ENCODE measurements at places on chromosomes 2 and 18.

DNA sequence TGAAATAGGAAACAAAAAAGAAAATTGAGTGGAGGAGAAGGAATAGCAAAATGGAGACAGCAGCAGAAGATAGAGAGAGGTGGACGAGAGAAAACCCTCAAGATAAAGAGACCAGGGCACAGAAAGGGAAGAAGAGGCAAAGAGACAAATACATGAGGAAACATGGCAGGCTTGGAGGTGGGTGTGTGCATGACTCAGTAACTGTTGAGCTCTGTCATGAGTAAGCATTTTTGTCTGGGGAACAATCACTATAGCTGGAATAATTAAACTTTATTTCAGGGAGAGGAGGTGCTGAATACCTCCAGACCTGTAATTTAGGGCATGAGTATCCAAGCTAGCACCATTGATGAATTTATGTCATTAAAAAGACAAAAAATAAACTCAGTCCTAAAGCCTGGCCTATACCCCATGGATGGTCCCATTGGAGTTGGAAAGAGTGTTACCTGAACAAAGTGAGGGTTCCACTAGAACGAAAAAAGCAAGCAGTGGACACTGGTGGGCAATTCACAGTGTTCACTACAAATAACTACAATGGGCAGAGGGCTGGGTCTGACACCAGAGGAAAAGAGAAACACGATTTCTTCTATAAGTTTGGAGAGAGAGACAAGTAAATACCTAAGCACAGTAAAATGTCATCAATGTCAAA, 145.5 kb downstream of the ADCYAP1 start:
- DNase-seq, result no peak

DNA sequence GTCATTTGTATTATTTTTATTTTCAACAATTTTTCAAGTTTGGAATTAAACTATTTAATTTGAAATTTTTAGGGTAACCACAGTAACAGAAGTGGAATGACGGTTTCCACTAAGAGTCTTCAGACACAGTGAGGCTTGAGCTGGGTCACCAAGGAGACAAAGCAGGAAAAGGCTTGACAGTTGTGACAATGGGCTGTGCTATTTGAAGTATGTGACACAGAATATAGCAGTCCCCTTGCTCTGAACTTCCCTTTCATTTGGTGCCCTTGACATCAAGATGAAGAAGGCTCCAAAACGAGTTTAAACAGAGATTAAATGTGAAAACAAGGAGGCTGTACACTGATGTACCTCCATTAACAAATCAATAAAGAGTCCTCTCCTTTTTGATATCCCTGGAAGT, 265.4 kb upstream of the DLGAP1 start:
- DNase-seq, result peak; percentile 58

- peak; percentile 23 for DNase-seq
Measured at GRCh38 chr18:66603941-66604627, at the start of gene CDH19. Gene CDH19 (minus strand): TSS chr18:66604090. CDS start chr18:66572204, 31,886 bp downstream.

DNA sequence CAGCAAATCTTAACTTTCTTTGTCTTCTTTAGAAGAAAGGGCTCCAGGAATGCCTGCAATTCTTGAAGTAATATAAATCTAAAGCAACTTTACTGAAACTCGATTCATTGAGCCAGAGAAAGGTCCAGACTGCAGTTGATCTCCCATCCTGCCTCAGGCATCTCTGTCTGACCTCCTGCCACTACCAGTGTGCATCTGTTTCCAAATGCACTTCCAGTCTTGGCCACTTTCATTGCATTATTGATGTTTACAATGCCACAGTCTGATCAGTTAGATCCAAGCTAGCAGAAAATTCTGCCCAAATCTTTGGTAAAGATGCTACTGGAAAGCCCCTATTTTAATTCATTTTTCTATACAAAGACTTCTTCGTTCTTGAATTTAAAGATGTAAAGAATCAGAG, 158.0 kb downstream of the RAPGEF4 start:
- peak; percentile 56 for DNase-seq

- DNase-seq, result peak; percentile 67
Measured at GRCh38 chr2:168736649-168737445, 65.6 kb upstream of the NOSTRIN start.

DNA sequence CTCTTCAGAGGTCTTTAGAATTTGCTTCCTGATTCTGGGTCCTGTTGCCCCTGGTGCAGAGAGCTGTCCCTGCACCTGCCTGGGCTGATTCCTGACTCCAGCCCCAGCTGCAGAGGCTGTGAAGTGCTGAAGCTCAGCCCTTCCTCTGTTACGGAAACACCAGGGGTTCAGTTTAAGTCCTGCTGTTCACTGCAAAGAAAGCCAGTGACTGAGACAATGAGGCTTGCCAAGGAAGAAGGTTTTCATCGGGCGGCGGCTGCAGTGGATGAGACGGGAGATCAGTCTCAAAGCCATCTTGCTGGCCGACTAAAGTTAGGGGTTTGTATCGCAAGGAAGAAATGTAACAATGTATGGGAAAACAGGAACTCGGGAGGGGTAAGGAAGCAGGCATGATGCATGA, 142.4 kb upstream of the ZNF236 start:
- DNase-seq, result no peak

DNA sequence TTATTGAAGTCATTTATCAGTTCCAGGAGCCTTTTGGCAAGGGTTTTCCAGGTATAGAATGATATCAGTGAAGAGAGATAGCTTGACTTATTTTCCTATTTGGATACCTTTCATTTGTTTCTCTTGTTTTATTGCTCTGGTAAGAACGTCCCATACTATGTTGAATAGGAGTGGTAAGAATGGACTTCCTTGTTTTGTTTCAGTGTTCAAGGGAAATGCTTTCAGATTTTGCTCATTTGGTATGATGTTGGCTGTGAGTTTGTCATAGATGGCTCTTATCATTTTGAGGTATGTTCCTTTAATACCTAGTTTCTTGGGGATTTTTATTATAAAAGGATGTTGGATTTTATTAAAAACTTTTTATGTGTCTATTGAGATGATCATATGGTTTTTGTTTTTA, 87.1 kb upstream of the EPAS1 start:
- no peak for DNase-seq

- DNase-seq, result no peak
Measured at GRCh38 chr2:214185546-214185945, 225.3 kb upstream of the VWC2L start.

GRCh38 chr2:163253621-163254285, 415.2 kb upstream of the KCNH7 start:
- DNase-seq, result peak; percentile 35

DNA sequence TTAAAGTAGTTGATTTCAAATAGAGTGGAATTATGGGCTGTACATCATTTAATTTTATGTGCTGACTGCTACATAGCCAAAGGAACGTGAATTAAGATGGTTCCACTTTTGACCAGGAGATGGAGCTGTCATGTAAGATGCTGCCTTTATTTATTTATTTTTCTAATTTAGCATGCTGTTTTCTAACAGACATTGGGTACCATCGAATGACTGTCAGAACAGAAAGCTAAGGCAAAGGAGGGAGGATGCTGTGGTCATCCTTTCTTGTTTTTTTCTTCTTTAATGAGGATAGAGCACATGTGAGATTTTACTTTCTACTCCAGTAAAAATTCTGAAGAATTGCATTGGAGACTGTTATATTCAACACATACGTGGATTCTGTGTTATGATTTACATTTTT, at the start of gene SCN2A:
Gene SCN2A, plus strand, starts transcription at position 185 of the 400 bp plus-strand sequence. CDS start 56,410 bp downstream, outside the sequence.
- DNase-seq, result peak; percentile 83

- no peak for DNase-seq
Measured at GRCh38 chr2:73907840-73908452, 15.1 kb downstream of the ACTG2 start.

GRCh38 chr2:147945660-147946059, 74.9 kb downstream of the ORC4 start:
- DNase-seq, result no peak

DNA sequence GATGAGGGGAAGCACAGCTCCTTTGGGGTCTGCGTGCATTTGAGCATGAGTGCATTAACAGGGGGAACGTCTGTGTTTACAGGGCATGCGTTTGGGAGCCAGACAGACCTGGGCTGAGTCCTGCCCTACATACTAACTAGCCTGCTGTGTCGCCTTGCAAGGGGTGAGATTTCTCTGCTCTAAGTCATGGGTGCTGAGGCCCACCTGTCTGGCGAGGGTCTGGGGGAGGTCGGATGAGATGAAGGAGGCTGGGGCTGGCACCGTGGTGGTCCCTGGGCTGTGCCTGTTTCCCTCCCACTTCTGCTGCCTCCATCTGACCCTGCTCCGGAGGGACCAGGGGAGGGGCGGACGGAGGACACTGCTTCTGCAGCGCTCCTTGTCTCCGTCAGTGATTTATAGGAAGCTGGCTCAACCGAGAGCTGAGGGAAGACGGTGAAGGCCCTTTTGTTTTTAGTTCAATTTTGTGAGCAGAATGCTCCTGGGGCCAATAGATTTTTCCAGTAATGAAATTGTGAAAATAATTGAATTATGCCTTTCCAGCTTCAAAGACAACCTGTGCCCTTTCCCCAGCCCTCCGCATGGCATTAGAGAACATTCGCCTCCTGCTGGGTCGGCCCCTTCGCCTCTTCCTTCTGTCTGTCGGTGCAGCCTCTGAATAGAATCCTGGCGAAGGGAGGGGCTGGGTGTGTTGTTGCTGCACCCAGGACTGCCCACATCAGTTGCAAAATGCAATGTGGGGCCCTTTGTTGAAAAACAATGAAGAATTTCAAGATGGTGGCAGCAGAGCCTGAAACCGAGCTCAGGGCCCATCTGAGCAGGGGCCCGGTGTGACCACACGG, 49.7 kb downstream of the RRM2 start:
- DNase-seq, result peak; percentile 54

DNA sequence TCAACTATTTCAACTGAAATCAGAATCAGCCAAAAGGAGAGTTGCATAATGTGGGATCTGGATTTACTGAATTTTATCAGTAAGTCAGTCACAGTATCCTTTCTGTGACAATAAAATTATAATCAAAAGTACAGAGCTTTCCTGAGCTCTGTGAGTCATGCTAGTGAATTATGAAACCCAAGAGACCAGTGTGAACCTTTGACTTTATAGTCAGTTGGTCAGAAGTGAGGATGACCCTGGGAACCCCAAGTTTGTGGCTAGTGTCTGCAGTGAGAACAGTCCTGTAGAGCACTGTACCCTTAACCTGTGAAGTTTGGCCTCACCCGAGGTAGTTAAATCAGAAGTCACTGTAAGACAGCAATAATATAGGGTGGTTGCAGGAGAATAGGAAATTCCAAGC, 381.7 kb downstream of the CDH19 start:
- DNase-seq, result no peak

DNA sequence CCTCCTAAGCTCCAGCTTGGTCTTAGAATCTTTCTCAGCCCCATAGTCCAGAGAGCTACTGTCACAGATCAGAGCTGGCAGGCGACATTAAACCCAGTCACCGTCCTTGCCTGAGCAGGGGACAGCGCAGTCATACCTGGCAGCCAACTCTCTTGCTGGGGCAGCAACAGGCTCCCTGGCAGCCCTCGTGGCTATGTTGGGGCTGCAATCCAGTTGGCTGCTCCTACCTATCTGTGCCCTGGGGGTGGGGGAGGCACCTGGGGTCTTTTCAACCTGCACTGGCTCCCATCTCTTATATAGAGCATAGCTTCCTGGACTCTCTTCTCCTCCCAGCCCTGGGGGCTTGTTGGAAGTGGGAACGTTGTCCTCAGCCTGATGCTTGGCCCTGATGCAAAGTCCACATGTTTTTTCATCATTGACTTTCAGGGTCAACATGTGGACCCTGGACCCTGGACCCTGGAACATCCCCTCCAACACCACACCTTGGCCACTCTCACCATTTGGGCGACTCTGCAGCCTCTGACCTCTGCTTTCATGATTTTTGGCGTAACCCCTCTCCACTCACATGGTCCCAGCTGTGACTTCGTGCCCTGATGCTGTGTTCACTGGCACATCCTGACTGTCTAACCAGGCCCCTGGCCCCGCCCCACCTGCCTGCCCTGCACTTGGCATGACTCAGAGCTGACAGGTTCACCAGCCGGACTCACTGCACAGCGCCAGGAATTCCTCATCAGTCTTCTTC, 45.6 kb downstream of the ATOH8 start:
- DNase-seq, result no peak

GRCh38 chr2:110770959-110771431, 38.6 kb downstream of the ACOXL start:
- no peak for DNase-seq

DNA sequence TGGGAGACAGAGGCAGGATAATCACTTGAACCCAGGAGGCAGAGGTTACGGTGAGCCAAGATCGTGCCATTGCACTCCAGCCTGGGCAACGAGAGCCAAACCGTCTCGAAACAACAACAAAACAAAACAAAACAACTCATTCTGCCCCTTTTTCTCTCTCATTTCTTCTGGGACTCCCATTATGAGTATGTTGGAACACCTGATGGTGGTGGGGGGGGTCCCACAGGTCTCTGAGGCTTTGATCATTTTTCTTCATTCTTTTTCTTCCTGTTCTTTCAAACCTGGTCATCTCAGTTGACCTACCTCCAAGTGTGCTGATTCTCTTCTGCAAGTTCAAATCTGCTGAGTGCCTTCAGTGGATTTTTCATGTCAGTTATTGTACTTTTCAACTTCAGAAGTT, 8.2 kb upstream of the FAM161A start:
- DNase-seq, result no peak

DNA sequence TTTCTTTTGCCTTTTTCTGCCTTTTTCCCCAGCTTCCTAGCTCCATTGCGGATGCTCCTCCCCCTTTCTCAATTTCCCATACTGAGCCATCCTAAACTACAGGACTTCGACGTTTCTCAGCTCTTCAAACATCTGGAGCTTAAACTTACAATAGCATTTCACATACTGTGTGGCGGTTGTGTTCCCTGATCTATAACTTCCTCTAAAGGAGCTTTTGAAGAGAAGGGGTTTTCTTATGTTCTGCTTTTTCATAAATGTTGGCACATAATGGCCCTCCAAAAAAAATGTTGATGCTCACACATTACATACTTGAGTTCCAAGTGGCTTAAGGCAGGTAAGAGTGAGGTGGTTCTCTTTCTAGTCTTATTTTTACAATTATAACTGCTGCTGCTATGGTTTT, 87.4 kb downstream of the RNF144A start:
- no peak for DNase-seq

DNA sequence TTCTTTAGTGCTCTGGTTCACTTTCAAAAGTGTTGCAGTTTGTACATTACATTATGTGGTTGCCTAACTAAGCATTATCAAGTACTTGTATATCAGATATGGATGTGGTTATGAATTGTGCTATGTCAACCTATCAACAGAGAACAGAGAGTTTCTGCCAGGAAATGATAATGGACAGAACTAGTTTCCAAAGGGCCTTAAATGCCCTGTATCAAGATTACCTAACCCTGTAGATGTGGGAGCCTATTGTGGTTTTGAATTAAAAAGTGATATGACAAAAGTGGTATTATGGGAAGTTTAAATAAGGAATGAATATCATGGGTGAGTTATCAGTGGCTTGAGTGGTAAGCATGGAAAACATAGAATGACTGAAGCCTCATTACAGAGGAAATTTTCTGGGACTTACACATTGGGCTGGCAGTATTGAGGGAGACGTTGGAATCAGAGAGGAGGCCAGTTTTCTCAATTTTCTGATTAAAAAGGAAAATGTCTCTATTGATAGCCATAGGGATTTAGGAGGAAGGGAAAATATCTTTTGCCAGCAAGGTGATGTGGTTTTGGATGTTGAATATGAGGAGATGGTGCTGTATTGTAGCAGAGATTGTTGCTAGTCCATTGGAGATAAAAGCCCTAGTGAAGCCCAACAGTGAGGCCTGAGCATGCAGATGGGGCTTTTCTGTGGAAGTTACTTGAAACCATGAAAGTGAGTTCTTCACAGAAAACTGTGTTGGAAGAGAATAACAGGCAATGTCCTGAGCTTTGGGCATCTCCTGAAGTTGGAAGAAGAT, 140.7 kb downstream of the TTC27 start:
- DNase-seq, result no peak

- DNase-seq, result no peak
Measured at GRCh38 chr18:58314284-58314683, 270.3 kb downstream of the NEDD4L start.

GRCh38 chr2:65231121-65231520, 3.5 kb downstream of the ACTR2 start:
- DNase-seq, result no peak
